ENCODE measurements at places on chromosomes 4 and X. TPM values are rescaled to one million over a fixed set of nuclear protein-coding genes. Genes with fewer than 3 reads are reported as not detected.

DNA sequence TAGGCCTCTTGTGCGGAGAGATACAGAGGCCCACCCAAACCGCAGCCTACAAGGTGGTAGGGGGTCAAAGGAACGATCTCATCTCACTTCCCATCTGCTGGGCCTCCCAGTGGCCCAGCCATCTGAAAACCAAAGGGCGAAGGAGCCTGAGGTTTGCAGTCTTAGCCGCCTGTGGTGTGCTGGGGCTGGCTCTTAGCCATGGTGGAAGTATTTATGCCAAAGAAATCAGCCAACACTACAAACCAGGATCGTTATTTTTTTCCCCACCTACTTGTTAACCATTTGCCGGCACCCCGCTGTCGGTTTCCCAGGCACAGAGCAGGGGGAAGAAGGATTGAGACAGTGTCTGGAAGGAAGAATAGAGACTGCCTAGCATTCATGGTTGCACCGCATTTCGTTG lies 30.9 kb upstream of the CDKL5 start:
- DNase-seq = no peak

Gene CT83
- not detected for total RNA-seq

DNA sequence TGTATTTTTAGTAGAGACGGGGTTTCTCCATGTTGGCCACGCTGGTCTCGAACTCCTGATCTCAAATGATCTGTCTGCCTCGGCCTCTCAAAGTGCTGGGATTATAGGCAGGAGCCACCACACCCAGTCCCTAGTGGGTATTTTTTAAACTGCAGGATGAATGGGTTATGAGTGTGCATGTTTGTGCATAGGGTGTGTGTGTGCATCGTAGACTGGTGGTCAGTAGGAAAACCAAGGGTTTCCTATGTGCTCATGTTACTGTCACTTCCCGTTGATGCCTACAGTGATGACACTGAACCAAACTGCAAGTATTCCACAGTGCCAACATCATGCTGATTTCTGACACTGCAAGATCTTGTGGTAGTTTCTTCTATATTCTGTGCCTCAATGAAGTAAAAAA lies 41.1 kb downstream of the DDIT4L start:
- DNase-seq = no peak

Gene FAM156A
- 7.3 TPM for total RNA-seq

DNA sequence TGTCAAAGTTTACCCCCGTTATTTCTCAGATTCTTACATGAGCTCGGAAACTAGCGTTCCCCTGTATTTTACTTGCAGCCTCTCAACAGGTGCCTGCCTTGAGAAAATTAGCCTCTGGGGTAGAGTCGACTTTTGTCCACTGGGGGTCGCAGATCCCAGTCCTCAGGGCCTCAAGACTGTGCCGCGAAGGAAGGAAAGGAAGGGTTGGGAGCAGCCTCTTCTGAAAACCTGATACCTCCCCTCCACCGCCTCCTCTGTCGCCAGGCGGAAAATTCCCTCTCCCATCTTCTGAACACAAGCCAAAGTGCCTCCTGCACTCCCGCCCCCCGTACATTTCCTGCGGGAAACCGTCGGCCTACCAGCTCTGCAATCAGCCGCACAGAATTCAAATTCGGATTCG lies 44.4 kb upstream of the TMSB15B start:
- peak; percentile 34 for DNase-seq

GRCh38 chr4:54090804-54091623 lies 8.9 kb upstream of the GSX2 start:
- DNase-seq = peak; percentile 68

Gene XAGE1A
- not detected for total RNA-seq

Gene TMPRSS11D
- not detected for total RNA-seq

GRCh38 chr4:98203332-98204235 lies 57.6 kb upstream of the RAP1GDS1 start:
- no peak for DNase-seq

Gene CT45A3
- total RNA-seq = not detected
